NCI-H2081 (cell line): ENCODE measurements at places on chromosomes 1 and 21.

DNA sequence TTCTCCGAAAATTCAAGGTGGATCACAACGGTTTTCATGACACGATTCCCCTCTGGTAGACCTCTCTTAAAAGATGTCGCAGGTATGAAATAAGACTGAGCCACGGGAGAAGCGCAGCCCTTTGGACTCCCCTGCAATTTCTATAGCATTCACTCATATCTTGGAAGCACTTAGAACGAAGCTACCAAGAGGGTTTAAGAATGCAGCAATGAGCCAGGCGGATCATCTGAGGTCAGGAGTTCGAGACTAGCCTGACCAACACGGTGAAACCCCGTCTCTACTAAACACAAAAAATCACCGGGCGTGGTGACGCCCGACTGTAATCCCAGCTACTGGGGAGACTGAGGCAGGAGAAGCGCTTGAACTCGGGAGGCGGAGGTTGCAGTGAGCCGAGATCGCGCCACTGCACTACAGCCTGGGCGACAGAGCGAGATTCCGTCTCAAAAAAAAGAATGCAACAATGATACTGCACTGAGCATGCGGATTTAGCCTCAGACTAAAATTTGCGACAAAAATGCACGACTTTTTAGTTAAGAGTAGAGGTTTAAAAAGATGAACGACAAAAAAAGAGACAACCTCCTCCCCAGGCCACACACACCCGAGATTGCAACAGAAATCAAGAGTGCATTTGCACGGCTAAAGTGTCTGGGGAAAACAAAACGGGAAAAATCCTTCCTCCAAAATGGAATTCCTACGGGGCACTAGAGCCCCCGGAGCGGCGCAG lies 743 bp downstream of the TOMM20 start:
- DNase-seq, result peak; percentile 49

GRCh38 chr1:201307760-201308499 lies 24.6 kb downstream of the PKP1 start:
- peak; percentile 29 for DNase-seq

DNA sequence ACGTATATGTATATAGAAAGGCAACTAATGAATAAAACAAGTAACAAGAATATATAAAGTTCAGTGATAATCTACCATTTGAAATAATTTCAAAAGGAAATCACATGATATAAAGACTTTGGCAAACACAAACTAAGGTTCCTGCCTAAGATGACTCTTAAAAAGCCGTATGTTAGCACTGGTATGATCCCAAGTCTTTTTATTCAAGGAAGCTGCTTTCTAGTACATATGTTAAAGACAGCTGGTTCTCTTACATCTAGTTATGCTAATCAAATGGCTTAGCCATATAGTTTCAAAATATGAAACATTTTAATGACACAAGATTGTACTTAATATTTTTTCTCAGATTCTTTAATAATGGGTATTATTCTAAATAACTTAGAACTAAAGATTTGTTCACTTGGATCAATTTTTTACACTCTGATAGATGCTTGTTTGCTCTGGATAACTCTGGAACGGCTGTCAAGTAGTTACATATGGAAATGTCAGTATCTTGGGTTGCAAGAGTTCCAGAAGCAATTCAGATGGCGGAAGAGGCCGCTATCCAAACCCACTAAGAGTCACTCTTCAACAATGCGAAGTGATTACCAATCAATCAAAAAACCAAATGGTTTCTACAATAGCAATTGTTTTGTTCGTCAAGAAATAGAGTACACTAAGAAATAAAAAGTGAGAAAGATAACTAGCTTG lies 21.4 kb downstream of the STX6 start:
- no peak for DNase-seq

DNA sequence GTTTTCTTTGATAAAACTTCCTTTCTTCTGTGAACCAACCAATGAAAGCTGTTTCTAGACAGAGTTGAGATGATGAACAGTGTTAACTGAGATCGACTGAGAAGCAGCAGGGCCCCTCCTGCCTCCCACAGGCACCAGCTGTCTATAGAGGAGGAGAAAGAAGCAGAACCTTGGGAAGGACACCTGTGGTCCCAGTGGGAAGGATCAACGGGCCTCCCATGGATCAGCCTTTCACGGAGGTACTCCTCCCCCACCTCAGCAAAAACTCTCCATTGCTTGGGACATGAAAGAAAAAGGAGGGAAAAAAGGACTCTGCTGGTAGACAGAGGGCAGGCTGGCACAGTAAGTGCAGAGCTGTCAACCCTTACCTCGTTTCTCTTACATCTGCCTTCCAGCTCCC lies 40.5 kb downstream of the PLPPR5 start:
- DNase-seq, result no peak

DNA sequence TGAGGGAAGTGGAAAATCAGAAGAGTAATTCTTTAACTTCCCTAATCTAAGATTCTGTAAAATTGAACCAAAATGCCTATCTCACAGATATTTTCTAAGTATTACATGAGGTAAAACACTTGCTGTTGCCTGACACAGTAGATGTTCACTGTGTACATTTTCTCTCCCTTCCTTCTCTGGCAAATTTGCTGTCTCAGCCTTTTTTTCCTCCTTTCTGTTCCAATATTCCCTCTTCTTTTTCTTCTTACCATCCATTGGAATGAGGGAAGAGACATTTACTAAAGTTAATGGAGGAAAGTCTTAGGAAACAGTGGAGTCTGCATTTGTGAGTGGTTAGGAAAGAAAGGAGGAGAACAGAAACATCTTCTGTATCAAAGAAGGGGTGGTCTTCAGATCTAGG lies 239.9 kb downstream of the ZP4 start:
- no peak for DNase-seq

- DNase-seq, result no peak
These were observed 12.9 kb upstream of the RNU1-4 start for GRCh38 chr1:16727190-16728111.

DNA sequence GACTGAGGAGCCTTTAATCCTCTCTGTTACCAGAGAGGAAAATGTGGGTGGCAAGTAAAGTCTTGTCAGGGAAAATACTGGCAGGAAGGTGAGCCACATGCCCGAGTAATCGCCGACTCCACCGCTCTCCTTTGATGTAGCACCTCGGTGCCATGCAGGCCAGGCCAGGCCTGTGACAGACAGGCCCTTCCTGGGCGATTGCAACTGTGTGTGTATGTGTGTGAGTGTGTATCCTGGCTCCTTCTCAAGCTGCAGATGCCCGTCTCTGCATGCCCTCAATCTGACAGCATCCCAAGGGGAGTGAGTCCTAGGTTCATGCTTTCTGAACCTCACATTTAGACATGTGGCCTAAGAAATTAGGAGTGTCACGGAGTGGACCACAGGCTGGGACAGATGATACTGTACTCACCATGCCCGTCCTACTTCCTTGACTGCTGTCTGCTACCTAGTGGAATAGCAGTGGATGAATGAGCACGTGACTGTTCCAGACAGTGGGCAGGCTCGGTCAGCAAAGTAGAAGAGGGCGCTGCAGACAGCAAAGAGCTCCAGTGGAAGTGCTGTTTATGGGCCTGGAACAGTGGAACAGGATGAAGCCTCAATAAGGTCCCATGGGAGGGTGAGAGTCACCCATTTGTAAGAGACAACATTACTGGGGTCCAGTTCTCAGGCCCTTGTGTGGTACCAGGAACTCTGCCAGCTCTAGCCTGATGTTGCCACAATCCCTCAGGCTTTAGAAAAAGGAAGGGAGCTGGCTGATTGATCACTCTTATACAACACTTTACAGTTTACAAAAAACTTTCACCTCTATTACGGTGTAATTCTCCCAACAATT lies 25.3 kb downstream of the SERTAD4 start:
- DNase-seq, result no peak

DNA sequence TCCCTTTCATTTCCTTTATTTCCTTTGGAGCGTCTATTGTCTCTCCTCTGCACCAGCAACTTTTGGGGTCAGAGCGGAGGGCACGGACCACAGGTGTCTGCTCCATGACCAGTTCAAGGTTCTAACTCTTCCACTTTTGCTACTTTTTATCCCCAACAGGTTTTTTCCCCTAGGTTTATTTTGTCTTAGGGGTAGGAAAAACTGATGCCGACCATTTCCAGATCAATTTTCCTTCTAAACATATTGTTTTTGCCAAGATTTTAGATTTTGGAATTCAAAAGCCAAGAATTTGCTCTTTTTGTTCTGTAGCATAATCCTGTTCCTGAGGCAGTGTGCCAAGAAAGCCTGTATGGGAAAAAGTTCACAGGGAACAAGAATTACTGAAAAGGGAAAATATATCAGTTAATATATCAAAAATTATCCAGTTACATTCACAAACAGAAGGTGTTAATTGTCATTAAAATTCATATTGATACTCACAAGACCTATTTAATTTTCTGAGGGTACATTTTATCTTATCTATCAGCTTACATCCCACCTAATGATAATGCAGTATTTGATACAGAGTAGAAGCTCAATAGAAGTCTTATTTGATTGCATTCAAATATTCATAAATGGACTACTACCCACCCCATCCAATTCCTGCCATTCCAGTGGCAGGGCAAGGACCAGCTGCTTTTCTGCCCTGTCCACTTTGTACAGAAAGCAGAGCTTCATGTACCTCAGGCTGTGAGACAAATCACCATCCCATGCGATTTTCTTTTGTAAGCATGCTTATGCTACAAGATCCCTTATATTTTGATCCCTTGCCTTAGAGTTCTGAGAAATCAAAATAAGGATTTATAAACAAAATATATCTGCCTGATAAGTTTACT lies 31.2 kb downstream of the TSEN15 start:
- DNase-seq, result no peak

DNA sequence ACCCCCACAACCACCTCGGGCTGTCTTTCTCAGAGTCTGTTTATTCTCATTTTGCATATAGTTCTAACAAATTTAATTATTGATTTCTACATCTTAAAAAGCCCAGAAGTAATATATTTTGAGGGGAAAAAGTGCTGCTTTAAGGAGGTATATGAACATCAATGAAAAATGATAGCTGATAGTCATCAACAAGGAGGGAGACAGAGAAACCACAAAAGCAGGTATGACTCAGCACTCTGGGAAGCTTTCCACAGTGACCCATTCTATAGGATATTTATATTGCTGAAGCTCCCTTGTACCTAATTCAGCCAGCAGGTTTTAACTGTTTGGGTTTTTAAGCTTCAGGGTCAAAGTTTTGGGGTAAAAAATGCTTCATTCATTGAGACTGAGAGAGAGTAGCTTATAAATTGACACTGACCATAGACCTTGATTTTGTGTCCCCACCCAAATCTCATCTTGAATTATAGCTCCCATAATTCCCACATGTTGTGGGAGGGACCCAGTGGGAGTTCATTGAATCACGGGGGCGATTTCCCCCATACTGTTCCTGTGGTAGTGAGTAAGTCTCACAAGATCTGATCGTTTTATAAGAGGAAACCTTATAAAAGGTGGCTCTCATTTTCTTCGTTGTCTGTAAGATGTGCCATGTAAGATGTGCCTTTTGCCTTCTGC lies 27.4 kb downstream of the VANGL1 start:
- no peak for DNase-seq

- no peak for DNase-seq
These were observed 157.9 kb upstream of the NRIP1 start for GRCh38 chr21:15222707-15223106.

- no peak for DNase-seq
These were observed 67.6 kb downstream of the TENT5C start for GRCh38 chr1:117673405-117673804.

DNA sequence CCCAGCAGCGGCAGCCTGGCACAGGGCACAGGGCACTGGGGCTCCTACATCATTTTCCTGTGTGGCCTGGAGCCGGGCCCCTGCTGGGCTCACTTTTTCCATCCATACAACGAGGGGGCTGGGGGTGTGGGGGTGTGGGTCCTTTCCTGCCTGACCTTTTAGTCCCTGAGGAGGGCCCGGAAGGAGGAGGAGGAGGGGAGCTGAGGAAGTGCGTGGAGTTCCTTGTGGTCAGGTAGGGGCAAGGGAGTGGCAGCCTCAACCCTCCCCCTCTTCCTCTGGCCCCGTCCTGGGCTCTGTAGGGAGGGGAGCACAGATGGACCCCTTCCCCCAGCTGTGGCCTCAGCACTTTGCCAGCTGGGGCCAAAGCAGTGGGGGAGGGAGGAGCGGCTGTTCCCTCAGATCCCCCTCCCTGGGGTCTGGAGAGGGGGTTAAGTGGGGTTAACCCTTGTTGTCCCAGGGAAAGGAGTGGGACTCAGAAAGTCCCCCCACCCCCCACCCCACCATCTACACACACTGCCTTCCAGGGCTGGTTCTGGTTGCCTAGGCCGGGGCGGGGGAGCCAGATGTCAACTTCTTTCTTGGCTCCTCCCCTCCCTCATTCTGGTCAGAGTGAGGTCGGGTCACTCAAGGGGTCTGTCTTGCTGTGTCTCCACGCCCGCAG lies 5.7 kb downstream of the NTRK1 start:
- DNase-seq, result no peak

- DNase-seq, result no peak
These were observed 21.5 kb downstream of the FOXD2 start for GRCh38 chr1:47459253-47459788.

- no peak for DNase-seq
These were observed 41.5 kb downstream of the MAN1C1 start for GRCh38 chr1:25657883-25658760.

DNA sequence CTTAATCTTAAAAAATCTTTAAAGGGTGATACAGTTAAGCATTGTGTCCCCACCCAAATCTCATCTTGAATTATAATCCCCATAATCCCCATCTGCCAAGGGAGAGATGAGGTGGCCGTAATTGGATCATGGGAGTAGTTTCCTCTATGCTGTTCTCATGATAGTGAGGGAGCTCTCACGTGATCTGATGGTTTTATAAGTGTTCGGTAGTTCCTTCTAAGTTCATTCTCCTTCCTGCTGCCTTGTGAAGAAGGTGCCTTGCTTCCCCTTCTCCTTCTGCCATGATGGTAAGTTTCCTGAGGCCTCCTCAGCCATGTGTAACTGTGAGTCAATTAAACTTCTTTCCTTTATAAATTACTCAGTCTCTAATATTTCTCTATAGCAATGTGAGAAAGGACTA lies 10.7 kb downstream of the DHRS3 start:
- no peak for DNase-seq

DNA sequence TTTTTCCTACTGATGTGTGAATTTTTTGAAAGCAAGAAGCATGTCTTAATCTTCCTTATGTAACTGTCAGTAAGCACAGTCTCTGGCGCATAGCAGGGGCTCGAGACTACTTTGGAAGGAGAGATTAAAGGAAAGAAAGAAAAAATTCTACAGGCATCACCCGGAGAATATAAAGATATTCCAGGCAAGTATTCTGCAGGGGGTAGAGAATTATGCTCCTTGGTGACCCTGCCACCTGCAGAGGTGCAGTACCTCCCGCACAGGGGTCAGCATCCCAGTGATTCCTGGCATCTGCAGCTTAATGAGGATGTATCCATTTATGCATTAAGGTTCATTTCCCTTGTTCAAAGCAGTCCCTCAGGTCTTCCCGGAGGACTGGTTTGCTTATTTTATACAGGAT lies 87.6 kb upstream of the WLS start:
- DNase-seq, result no peak
